ENCODE measurements at places on chromosomes 12 and 14.

- DNase-seq: no peak
Observed at GRCh38 chr12:11886339-11886738, 184.4 kb upstream of the BCL2L14 start.

- no peak for DNase-seq
Observed at GRCh38 chr14:51498411-51499227, 153.1 kb upstream of the FRMD6 start.

DNA sequence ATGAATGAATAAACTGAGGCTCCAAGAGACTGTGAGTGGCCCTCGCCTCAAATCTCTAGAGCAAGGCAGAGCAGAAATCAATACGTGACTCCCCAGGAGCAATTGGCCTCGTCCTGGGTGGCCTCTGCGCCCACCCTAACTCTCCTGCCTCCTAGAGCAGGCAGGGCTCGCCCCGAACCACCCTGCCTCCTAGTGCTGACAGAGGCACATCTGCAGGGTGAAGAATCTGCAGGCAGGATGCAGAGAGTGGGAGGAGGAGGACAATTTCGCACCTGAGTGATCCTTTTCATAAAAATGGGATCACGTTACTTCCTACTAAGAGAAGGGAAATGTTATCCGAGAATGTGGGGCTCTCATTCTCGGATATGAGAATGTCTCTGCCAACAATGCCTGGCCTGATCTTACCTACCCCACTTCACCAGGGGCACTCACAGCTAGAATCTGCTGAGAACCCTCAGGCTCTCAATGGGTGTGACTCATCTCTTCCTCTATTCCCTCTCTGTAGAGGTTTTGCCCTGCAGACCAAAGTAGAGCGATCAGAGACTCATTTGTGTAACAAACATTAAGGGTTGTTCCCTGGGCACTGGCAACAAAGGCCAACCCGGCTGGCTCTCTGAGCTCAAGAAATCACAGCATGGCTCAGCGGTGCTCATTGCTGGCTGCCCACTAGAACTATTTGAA is 61.7 kb upstream of the BCL2L14 start:
- DNase-seq: no peak

- no peak for DNase-seq
Observed at GRCh38 chr14:101929946-101930345, 34.4 kb upstream of the DYNC1H1 start.

DNA sequence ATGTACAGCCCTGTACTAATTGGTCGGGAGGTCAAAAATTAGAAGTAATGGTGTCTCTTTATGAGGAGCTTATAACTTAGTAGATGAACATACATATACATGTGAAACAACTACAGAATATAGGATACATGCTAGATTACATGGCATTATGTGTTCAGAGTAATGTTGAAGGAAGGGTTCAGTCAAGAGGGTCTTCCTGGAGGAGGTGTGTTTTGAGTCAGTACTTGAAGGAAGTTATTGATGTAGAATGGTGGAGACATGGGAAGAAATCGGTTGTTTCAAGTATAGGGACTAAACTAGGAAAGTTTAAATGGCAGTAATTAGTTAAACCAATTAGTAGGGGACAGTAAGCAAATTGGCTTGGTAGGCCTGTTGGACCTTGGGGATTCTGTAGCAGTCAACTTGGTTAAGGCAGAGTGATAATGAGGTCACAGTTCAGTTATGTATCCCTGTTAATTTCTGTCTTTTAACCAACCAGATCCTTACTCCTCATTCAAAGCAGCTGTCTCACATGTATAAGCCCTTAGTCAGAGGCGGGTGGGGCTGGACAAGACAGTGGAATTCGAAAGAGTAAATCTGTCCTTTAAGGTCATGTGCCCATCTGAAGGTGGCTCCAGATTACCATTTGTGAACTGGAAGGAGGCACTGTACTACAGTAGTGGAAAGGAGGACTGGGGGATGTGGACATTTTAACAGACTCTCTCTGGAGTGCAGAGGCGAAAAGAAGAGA is 3.5 kb upstream of the ANKRD52 start:
- peak; percentile 86 for DNase-seq

DNA sequence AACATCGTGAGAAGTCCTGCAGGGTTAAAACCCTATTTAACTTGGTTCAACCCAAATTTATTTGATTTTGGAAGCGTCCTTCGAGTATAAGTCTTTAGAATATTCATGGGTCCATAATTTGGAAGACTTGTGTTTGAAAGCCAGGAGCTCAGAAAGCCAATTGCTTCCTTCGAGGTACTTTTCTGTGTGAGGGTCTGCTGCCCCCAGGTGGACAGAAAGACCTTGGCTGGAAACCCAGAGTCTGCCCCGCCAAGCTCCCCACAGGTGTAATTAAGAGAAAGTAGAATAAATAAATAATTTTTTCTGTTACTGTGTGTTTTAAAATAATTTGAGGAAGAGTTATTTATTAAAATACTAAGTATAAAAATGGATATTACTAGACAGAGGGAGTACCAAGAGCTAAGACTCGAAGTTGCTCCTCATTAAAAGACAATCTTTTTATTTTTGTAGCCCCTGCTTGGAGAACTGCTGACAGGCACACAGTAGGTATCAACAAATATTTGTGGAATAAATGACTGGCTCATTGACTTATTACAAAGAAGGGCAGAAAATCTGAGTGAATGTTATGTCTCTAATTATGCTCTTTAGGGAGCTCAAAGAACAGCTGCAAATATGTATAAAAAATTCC is 105.8 kb downstream of the PAH start:
- DNase-seq: no peak

DNA sequence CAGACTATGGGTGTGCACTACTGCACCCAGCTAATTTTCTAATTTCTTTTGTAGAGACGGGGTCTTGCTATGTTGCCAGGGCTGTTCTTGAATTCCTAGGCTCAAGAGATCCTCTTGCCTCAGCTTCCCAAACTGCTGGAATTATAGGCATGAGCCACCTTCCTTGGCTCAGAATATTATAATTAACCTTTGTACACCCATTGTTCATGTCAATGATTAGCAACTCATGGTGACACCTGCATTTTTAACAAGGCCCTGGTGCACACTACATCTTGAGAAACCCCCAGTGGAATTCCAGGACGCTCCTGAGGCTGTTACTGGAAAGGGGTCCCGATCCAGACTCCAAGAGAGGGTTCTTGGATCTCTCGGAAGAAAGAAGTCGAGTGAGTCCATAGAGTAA is 28.3 kb upstream of the CCDC63 start:
- DNase-seq: no peak

GRCh38 chr14:77869340-77869739 is 69.4 kb downstream of the ADCK1 start:
- DNase-seq: no peak

- DNase-seq: no peak
Observed at GRCh38 chr12:16636435-16637055, 30.6 kb upstream of the LMO3 start.

GRCh38 chr12:86543716-86544115 is 287.5 kb upstream of the MGAT4C start:
- DNase-seq: no peak

DNA sequence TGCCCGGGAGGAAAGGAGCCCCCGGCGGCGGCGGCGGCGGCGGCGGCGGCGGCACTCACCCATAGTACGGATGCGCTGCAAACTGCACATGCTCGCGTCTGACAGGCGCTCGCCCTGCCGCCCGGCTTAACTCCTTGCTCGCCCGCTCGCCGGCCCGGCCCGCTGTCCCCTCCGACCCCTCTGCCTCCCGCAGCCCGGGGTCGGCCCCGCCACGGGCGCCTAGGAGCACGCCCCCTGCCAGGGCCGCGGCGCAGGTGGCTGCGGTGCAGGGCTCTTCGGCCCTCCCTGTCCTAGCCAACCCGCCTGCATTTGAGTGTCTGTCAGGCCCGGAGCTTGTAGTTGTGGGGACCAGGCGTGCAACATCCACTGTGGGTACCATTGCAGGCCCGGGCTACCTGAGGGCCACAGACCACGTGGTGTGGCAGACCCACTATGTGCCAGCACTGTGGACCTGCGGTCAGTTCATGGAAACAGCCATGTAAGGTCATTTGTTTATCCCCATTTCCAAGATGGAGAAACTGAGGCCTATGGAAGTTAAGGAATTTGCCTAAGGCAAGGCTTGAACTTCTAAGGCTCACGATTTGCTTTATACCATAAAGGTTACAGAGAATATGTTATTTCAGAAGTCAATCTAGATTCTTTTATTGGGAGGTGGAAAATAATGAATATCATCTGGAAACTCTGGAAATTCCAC is 17.6 kb upstream of the PLEKHH1 start:
- no peak for DNase-seq

DNA sequence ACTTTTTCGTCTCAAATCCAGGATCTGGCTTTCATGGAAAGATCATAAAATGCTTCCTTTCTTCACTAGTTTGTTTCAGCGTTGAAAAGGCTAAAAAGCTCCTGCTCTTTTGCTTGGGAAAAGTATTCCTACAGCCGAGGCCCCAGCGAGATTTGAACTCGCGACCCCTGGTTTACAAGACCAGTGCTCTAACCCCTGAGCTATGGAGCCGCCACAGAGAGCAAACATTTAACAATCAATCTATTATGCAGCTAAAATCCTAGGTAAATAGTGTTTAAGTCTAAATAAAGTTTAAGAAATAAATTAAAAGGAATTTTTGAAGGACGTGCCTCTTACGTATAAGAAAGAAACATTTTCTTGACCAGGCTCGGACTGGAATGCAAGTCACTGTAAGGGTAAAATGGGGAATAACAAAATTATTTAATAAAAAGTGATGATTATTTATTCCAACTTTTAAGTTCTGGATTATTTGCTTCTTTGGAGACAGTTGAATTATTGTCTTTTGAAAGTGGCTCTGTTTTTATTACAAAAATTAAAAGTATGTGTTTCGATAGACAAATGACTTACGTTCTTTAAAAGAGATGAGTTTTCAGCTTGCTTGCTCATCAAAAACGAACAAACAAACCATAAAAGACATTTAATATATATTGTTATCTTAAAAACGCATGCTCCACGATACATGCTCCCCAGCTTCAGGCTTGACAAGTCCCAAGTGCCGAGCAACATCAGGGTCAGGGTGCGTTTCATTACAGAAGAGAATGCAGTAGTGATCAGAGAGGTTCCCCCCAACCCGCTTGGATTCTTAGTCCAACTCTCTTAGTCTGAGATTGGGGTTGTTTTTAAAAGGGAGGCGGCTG is 10.2 kb downstream of the OR6S1 start:
- no peak for DNase-seq

GRCh38 chr14:50082308-50082742 is 34.0 kb downstream of the VCPKMT start:
- DNase-seq: no peak

DNA sequence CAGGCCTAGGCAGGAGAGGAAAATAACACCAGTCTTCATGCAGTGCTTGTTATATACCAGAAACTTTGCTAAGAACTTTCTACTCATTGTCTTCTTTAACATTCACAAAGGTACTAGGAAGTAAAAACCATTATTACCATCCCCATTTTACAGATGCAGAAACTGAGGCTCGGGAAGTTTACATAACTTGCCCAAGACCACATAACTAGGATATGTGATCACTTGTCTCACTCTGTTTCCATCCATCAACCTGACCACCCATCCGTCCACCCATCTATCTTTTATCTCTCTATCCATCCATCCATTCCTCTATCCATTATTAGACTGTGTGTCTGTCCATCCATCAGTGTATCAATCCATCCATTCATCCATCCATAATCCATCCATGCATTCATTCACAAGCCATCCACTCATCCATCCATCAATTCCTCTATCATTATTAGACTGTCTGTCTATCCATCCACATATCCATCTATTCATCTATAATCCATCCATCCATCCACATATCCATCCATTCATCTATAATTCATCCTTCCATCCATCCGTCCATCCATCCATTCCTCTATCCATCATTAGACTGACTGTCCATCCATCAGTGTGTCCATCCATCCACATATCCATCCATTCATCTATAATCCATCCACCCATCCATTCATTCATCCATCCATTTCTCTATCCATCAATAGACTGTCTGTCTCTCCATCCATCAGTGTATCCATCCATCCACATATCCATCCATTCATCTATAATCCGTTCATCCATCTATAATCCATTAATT is 16.5 kb downstream of the SDSL start:
- DNase-seq: no peak

DNA sequence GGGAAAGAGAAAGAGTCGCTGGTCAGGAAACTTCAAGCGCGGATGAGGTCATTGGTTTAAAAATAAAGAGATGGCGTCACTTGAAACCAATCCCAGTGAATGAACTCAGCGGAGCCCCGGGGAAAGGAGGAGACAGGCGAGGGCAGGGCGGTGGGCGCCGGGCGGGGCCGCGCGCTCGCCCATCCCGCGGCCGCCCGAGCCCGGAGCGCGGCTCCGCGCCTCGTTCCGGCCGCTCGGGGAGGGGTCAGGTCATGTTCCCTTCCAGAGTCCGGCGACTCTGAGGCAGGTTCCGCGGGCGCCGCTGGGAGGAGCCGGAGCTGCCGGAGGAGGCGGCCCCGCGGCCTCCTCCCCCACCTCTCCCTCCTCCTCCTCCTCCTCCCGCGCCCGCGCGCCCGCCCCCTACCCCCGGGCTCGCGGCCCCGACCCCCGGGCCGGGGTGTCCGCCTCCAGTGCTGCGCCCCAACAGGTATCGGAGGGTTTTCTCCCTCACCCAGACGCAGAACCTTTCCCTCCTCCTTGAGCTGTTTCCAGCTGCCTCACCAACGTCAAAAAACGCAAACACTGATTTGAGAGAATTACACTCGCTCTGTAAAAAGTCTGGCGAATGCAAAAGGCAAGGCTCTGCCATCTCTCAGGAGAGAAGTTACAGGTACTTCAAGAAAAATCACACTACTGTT is at the start of gene DUSP16:
Gene DUSP16 (minus strand): TSS at position 279 of the 677 bp plus-strand sequence. CDS start 41,765 bp downstream, outside the sequence.
- DNase-seq: peak; percentile 76

DNA sequence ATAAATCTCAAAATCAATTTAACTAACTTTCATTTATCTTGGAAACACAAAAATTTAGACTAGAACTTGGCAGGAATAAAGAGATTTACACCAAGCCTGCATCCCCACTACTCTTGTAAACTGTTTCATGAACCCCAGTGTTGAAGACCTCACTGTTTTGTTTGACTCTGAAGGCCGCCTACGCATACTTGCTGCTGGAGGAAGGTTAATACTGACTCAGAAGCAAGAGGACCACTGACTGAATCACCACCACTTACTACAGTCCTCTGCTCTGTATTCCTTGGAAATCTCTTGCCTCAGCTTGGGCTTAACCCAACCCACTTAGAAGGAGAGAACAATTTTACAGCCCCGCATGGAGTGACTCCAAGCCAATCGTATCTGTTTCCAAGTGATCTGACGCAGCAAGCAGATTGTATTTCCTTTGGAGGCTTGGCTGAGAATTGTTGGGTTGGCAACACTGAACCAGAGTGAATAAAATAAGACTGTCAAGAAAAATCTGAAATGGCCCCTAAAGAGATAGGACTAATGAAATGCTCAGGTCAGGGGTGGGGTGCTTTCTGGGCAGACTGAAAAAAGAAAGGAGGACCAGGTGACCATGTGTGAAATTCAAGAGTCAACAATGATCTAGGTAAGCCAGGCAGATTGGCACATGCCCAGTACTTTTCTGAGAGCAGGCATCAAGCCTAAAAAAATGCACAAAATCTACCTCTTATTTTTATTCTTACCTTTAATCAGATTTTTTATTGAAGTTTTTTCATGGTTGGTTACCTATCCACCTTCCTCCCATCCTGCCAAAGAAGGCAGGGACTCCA is 248.6 kb downstream of the ZFP36L1 start:
- DNase-seq: peak; percentile 99

All from GM04503 (cell line).